ENCODE measurements at places on chromosomes 12 and 14. TPM values are rescaled to one million over a fixed set of nuclear protein-coding genes. Genes with fewer than 3 reads are reported as not detected.

USP44 gene
- total RNA-seq = 3.9 TPM

FGF23 gene
- 4.3 TPM for total RNA-seq

KLC1 gene
- 162 TPM for total RNA-seq

- DNase-seq = no peak
Measured at GRCh38 chr12:3795492-3796133, 42.7 kb upstream of the CRACR2A start.

DNA sequence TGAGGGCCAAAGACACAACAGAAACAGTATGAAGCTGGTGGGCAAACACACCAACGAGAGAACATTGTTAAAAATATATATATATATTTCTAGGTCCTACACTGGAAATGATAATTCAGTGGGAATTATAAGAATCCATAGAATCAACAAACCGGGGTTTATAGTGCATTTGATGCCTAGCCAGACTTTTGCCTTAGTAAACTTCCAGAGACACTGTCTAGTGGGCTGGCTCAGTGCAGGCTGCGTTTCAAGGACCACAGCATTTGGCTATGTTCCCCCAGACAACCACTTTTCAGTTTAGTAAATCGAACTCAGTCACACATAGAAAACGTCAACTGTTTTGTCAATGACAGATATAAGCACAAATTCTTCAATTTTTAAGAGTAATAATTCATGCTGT lies 41.9 kb downstream of the SLC38A4 start:
- DNase-seq = peak; percentile 6

Measured in umbilical cord (tissue), 2 donors.